ENCODE measurements at places on chromosomes 3 and 15.

DNA sequence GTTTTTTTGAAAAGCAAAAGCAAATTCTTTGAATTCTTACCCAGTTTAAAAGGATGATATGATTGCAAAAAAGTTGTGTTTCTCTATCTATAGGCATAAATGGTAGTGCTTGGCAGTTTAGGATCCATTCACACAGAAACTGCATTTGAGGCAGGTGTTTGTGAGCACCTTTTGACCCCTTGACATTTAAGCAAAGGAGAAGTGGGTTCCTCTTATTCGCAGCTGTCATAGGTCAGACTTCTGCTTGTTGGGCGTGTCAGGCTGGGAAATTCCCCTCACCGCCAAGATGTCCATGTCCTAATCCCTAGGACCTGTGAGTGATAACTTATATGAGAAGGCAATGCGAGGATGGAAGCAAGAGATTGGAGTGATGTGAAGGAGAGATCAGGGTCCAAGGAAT lies 67.4 kb downstream of the SH3GL3 start:
- DNase-seq = no peak

DNA sequence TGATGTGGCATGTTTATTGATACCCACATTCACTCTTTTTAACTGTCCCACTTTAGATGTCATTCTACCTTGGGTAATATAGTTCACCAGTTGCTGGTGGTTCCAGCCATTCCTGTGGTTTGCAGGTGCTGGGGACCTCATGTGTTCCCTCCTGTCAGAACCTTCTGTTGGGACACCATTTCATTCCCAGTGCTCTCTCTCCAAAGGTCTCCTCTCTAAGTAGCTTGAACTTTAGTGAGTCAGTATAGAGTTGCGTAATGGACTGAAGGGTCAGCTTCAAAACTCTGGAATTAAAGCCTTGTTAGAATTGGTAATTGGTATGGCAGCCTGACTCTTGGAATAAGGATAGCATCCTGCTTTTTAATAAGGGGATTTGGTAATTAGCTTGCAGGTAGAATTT lies 108.5 kb downstream of the PLCL2 start:
- DNase-seq = peak; percentile 65

- no peak for DNase-seq
These were observed 6.5 kb downstream of the EPHB3 start for GRCh38 chr3:184567946-184568559.

DNA sequence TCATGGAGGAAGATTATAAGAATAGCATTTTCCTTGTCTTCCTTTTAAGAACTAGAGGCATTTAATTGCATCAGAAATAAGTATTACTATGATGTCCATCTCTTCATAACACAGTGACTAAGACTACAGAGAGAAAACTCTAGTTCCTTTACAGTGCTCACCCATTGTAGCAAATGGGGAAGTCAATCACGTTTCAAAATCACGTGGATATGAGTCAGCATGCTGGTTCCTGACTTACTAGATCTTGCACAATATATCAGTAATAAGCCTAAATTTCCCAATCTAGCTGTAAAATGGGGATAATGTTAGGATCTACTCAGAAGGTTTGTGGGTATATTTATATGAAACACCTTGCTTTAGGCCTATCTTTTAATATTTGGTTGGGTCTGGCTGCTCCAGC lies 254.8 kb upstream of the EOMES start:
- peak; percentile 5 for DNase-seq

DNA sequence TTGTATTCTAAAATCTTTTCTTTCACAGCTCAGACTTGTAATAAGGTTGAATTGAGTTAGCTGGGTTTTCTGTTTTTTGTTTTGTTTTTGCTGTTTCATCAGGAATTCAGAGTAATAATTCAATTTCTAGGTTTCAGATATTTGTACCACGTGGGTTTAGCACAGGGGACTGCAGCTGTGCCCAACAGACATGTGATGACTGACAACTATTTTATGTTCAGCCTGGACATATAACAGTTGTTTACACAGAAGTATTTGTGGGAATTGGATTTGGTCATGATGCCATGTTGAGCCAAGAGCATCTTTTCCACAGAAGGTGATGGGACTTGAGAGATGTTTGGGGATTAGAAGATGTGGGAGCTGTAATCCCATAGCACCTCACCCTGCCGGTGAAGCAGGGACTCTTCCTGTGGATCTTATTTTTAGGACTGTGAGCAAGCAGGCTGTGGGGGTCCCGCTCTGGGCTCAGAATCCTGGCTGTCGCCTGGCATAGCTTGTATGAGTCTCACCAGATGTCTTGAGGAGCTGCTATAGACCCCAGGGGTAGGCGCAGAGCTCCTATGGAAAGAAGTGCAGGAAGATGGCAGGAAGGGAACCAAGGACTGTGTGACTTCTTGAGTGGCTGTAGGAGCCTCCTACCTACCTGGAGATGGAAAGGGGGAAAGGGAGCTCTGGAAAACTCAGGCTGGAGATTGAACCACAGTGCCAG lies 23.7 kb downstream of the PXYLP1 start:
- no peak for DNase-seq

DNA sequence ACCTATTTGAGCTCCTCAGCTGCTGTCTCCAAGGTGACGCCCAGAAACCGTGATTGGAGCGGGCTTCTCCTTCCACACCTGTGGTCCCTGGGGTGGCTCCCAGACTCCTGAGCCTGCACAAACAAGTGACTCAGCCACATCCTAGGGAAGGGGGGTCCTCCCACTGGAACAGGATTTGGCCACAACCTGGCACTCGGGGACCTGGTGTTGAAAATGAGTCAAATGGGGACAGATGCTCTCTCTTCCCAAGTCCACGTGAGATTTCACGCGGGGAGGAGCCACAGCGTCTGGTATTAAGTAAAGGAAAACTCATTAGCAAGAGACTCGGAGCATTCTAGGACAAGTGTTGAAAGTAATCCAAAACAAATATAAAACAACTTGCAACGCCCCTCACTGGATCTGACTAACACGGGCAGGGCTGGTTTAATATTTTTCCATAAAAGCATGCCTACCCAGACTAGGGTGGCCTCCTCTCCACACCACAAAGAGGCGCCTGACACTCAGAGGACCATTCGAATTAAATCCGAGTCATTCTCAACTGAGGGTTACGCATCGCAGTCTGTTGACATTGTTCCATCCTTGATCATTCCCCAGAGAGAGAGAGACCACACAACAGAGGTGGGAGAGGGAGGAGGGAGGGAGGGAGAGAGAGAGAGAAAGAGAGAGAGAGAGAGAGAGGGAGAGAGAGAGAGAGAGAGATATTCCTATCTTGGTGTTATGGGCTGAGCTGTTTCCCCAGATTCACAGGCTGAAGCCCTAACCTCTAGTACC lies 74.4 kb downstream of the MGLL start:
- peak; percentile 87 for DNase-seq

GRCh38 chr3:61446341-61446740 lies 115.0 kb upstream of the PTPRG start:
- DNase-seq = no peak

DNA sequence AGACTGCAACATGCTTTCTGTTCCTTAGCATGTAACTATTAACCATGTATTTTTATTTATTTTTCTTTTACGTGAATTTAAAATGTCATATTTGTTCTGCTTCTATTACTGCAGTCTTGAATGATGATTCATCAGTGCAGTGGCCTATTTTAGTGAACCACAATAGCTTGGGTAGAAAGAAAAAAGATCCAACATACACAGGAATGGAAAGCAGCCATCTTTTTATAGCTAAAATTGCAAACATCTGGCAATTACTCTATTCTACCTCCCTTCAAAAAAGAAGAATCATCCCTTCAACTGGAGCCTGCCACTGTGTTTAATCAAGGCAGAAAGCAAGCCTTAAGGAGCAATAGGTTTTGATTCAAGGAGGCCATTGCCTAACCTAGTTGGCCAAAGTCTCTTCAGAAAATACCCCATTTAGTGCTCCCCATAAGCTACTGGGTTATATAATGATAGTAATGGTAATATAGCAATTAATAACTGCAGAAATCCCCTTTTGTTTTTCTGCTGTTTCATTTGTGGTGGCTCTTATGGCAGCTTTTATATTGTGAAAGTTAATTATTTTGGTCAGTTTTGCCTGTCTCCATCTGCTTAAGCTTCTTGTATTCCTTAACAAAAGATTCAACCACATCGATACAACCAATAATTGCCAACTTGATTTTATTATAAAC lies 267.3 kb downstream of the LPP start:
- peak; percentile 78 for DNase-seq

DNA sequence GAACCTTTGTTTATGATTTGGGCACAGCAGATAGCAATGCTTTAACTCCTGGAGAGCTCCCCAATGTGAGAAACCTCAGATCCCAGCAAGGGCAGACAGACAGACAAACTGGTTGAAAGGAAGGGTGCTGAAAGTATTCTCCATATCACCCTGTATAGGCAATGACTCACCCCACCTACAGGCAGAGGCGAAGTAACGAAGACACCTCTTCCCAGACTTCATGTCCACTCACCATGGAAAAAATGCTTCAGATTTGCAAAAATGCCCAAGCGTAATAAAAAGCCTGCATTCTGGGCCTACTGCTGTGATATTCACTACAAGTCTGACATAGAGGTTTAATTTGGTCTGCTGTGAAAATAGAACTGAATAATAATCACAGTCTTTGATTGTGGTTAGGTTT lies 50.5 kb downstream of the THBS1 start:
- no peak for DNase-seq

DNA sequence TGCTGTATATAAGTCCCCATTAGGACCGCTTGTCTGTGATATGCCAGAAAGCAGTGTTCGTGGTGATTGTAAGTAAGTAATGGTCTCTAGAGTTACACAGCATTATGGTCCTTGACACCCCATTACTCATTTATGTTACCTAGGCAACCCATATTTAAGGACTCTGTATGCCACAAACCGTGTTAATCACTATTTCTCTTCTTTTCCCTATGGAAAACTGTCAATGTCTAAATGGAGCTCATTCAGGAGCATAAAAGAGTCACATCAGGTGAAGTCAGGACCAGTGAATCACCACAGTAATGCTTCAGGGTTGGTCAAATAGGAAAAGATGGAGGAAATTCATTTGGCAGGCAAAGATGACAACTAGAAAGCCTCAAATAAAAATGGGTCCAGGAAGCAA lies 146.6 kb upstream of the PEX5L start:
- DNase-seq = no peak

GRCh38 chr3:1056744-1057143 lies 36.1 kb upstream of the CNTN6 start:
- peak; percentile 4 for DNase-seq

GRCh38 chr3:124593442-124593829 lies 136.8 kb upstream of the UMPS start:
- no peak for DNase-seq

DNA sequence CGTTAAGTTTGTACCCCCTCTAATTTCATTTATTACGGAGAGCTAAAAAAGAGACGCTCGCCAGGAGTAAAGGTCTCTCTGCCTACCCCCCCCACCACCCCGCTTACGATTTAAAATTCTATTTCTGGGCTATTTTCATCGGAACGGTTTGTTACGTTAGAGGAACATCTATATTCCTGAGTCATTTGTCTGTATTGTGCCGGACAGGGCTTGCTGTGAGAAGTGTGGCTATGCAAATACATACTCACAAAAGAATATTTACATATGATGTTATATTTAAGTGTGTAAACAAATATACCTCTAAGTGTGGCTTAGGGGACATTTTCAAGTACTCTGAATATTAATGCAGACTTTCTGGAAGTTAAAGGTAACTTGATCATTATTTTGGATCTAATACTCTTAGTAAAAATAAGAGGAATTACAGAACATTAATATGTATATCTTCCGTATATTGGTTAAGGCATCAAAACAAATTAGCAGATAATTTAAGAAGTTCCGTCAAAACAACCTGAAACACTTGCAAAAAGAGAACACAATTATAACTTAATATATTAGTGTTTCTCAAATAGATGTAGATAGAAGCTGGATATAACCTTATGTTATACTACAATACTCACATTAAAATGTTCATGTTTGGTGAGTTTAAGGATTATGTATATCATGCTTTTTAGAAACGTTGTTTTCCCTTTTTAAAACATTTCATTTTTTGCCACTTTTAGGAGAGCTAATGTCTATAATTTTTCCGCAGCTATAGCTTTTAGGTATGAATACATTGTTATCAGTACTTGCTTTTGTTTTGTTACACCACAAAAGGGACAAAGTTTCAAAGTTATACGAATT lies 1.6 kb upstream of the SHOX2 start:
- DNase-seq = no peak

DNA sequence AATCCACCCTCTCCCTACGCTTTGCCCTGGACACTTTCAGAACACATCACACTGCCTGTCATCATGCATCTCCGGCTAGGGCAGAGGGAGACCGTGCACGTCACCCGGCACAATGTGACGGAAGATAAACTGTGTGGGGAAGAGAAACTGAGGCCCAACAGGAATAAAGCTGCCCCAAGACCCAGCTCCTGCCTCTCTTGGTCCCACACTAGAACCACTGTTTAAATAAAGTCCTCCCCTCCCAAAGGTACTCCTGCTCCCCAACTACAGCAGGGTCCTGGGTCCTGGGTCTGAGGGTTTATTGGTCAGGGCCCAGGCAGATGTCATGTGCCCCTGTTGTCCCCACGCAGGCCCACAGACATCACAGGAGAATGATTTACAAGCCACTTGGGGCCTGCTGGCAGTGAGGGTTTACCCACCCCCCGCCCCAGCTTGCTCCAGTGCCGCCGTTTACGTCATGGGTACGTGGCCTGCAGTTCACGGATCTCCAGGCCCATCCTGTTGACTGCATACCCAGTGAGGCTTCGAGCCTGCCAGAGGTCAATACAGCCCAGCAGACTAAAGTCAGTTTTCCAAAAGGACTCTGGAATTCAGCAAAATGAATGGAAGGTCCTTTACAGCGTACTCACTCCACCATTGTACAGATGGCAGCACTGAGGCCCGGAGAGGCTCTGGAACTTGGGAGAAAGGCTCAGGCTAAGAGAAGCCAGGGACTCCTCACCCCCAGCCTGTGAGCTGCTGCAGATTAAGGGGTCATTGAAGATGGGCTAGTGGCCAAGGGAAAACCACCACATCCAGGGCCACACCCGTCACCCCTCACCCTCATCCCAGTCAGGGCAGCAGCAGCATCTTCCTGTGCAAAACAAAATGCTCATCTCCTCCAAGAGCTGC lies 23.2 kb downstream of the ALS2CL start:
- no peak for DNase-seq

DNA sequence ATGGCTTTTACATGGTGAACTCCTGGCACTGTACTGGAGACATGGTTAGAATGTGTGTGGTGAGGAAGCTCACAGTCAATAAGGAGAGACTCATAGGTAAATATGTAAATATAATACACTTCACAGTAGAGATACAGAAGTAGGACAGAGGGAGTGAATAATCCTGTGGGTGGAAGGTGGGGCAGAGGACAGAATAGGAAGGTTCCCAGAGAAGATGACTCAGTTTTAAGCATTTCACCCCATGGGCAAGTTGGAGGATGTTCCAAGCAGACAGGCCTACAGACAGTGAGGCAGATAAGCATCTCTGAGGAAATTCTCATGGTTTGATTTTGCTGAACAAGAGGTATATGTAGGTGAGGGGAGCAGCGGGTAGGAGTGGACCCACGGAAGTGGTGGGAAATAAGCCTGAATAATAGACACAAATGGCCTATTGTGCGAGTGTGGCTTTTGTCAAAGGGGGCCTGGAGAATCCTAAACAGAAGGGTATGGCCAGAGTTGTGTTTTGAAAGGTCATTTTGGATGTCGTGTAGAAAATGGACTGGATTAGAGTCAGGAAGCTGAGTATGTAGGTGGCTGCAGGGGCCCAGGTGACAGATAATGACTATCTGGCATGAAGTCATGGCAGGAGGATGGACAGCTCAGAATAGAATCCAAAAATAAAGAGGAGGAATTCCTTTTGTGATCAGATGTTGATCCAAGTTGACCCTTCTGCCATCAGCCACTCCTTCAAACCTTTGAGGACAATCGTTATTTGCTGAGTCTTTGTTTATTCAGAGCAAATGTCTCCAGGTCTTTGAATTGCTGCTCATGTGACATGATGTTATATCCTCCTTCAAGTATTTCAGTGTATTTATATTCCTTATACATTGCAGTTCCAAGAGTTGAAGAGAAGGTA lies 97.3 kb upstream of the THRB start:
- peak; percentile 58 for DNase-seq

Data from fibroblast of villous mesenchyme (primary cell).